AG10803 (cell line): ENCODE measurements at places on chromosomes 1 and 21.

GRCh38 chr1:230141797-230142607 lies 75.0 kb downstream of the GALNT2 start:
- DNase-seq = no peak

- no peak for DNase-seq
Observed at GRCh38 chr1:173024543-173024942, 26.2 kb downstream of the TNFSF18 start.

DNA sequence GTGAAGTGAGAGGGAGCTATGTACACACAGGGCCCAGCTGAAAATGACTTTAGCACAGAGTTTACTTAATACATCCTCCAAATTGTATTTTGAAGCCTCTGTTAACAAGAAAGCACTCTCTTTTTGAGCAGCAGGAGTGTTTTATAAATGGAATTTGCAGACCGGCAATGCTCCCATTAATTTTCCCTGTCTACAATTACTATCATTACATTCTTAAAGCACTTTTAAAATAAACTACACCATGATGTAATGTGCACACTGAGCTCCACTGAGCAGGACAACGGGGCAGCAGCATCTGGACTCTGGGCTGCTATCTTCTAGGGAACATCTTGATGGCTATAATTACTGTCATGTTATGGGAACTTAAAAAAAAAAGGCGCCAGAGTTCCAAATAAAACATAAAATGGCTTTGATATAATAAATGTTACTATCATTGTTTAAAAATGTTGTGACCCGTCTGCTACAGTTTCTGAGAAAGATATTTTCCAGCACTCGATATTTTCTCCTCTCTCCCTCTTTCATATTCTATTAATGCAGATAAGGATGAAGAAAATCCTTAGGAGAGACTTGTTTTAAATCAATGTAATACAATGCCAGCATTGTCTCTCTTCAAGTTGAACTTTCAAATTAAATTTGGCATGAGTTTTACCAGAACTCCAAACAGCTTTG lies 150.9 kb downstream of the HLX start:
- no peak for DNase-seq

DNA sequence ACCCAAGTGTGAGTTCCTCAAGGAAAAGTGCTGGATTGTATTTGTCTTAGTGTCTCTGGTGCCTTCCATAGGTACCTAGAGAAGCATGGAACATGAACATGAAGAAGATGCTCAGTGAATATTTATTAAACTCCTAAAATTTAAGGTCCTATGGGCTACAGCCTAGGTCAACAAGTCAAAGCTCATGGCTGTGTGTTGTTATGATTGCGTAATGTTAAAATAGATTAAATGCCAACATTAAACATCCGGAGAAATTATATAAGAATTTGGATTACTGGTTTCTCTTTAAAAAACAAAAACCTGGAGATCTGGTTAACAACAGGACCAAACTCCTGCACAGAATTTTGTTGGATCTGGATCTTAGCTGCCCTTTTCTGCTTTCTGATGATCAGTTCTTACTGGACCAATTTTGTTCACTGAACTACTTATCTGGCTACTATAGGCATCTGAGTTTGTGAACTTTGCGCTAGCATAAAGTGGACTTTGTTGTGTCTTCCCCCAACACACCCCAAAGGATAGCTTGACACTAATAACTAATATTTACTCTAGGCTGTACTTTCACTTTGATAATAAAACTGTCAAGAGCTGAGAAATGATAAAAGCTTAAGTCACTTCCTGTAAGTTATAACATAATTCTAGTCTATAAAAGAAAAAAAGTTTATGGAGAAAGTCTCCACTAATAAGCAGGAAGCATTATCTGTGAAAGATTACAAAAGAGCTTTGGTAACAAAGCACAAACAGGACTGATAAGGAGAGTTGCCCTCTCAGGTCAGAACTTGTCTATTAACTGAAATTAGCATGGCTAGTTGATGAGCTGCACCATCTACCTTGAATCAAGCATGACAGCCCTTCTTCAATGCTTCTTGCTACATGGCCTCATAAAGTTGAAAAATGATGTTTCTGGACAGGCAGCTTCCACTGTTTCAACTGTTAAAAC lies 20.7 kb downstream of the F5 start:
- no peak for DNase-seq

DNA sequence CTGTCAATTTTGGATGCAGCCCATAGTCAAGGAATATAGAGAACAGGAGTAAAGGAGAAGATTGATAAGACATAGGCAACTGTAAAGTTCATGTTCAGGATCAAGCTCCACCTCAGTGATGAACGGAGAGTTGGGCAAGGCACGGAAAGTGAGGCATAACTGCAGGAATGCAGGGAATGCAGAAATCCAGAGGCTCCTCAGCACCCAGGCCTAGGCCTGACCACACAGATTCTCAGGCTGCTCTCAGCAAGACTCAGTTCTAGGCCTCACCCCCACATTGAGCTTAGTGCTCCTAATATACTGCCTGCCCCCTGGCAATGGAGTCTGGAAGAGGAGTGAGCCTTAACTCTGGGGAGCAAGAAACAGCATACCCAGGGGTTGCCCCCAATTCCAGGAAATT lies 36.3 kb upstream of the S1PR1 start:
- DNase-seq = peak; percentile 95

- no peak for DNase-seq
Observed at GRCh38 chr1:226520640-226521355, 27.8 kb upstream of the STUM start.

DNA sequence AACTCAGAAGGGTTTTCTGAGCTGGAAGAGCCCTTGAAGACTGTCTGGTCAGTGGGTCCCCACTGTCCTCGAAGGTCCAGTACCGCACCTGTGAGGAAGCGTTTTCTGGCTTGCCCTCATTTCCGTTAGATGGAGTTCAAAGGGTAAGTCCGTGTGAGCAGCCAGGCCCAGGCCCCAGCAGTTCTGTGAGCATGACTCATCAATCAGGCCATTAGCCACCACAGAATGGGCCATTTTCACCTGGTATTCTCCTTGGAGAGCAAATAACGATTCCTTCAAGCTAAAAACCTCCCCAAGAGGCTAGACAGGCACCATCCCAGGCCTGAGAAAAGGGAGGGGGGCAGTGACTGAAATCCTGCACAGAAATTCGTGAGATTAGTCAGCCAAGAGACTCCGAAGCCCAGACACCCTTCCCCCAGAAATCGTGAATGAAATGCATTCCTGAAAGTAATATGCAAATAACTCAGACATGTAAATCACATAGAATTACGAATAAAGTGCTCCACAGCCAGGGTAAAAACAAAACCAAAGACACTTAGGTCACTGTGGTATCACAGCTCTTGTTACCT lies 66.0 kb downstream of the BCAR3 start:
- peak; percentile 92 for DNase-seq

DNA sequence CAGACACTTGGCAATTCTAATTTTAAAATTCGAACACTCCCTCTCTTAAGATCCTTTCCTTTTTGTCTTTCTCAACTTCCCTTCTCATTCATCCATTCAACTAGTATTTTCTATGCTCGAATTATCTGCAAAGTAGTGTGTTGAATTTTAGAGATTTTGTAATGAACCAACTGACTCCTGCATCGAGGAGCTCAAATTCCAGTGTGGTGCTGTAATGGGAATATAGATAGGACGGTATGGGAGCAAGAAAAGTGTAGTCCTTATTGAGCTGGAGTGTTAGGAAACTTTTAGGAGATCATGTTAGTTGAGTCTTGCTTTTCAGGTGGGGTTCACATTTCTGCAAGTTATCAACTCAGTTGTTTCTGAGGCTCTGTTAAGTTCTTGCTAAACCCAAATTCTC lies 897.5 kb downstream of the TTLL7 start:
- DNase-seq = no peak

DNA sequence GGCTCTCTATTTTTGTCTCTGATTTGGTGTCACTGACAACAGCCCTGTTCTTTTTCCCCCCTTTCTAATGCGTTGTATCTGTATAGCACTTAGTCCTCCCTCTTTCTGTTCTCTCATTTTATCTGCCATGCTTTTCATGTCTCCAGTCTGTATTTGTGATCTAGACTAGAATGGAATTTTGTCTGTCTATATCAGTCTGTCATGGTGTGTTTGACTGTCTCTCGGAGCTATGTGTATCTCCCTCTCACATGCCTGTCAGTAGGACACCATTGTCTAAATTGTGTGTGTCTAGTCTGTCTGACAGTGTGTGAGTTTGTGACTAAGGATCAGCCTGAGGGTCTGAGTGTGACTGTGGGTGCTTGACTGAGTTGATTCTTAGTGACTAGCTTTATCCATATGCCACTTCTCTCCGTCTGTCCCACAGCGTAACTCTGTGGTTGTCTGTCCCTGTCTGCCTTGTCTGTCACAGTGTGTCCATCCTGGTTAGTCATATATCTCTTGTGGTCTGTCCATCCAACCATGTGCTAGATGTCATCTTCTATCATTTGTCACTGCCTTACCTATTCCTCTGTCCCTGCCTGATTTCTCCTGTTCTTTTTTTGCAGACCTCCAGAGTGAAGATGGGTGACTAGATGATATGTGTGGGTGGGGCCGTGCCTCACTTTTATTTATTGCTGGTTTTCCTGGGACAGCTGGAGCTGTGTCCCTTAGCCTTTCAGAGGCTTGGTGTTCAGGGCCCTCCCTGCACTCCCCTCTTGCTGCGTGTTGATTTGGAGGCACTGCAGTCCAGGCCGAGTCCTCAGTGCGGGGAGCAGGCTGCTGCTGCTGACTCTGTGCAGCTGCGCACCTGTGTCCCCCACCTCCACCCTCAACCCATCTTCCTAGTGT lies 1.4 kb upstream of the B4GALT2 start:
- DNase-seq = no peak

GRCh38 chr1:154403261-154403943 lies 1.7 kb upstream of the IL6R start:
- DNase-seq = no peak

GRCh38 chr1:231550448-231550781 lies 21.9 kb downstream of the TSNAX start:
- DNase-seq = peak; percentile 3

GRCh38 chr1:39722495-39722894 lies 16.2 kb upstream of the PPIE start:
- no peak for DNase-seq

DNA sequence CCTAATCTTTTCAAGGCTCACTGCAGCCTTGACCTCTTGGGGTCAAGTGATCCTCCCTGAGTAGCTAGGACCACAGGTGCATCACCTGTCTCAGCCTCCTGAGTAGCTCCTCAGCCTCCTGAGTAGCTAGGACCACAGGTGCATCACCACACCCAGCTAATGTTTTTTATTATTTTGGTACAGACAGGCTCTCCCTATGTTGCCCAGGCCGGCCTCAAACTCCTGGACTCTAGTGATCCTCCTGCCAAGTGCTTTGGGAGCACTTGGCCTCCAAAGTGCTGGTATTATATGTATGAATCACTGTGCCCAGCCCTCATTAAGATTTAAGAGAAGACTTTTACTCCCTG lies 58.5 kb upstream of the S1PR1 start:
- DNase-seq = no peak

GRCh38 chr1:167158813-167159275 lies 61.8 kb upstream of the POU2F1 start:
- DNase-seq = no peak

GRCh38 chr1:41053316-41053715 lies 31.8 kb upstream of the SLFNL1 start:
- DNase-seq = no peak

DNA sequence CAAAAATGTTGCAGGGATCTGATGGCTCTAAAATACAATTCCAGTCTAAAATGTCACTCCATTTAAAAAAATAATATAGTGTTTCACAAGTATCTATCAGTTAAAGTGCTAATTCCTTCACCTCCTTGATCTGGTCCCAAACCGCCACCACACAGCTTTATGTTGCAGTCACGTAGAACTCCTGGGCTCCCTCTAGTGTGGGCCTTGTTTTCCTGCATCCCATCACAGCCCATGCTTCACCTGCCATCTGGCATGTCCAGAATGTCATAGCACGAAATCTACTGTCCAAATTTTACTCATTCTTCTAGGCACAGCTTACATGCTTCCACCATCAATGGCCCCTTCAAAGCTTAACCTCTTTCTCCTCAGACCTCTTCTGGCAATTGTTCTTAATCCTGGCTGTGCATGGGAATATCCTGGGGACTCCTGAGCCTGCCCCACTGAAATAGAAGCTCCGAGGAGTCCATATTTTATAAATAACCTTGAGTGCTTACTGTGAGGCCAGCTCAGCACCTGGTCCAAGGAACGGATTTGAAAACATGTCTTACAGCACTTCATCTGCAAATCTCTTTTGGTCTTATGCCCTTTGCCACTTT lies 15.5 kb downstream of the FYB2 start:
- DNase-seq = no peak

- peak; percentile 90 for DNase-seq
Observed at GRCh38 chr1:170533298-170533697, 1.3 kb downstream of the GORAB start.

GRCh38 chr1:117346206-117346928 lies 20.9 kb upstream of the MAN1A2 start:
- peak; percentile 11 for DNase-seq

DNA sequence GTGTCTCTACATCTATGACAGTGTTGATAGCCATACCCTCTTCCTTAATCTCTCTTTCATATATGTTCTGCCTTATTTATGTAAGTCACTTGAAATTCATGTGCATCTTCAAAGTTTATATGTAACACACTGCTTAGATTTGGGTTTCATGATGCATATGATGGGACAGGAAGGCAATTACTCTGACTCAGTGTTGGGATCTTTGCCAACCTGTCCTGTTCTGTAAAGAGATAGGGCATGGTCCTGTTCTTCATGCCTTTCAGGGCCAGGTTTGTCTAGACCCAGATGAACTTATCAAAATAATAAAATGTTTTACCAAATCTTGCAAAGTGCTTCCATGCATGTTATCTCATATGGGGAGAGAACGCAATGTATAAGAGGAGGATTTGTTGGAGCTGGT lies 69.5 kb downstream of the TMPRSS15 start:
- no peak for DNase-seq

DNA sequence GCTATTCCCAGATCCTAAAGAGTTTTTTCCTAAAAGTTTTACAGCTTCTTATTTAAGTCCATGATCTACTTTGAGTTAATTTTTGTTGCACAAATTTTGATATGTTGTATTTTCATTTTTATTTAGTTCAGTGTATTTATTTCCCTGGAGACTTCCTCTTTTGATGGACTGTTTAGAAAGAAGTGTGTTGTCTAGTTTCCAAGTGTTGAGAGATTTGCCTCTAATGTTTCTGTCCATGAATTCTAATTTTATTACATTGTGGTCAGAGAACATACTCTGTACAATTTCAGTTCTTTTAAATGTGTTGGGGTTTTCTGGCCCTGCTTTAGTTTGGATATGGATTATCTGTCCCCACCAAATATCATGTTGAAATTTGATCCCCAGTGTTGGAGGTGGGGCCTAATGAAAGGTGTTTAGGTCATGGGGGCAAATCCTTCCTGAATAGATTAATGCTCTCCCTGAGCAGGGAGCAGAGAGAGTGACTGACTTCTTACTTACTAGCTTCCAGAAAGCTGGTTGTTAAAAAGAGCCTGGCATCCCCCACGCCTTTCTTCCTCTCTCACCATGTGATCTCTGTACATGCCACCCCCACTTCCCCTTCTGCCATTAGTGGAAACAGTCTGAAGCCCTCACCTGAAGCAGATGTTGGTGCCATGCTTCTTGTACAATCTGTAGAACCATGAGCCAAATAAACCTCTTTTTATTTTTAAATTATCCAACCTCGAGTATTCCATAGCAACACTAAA lies 4.6 kb downstream of the CHD1L start:
- peak; percentile 34 for DNase-seq

- no peak for DNase-seq
Observed at GRCh38 chr1:20329793-20330542, 39.3 kb downstream of the VWA5B1 start.
